ENCODE measurements at places on chromosomes 12 and 14.

DNA sequence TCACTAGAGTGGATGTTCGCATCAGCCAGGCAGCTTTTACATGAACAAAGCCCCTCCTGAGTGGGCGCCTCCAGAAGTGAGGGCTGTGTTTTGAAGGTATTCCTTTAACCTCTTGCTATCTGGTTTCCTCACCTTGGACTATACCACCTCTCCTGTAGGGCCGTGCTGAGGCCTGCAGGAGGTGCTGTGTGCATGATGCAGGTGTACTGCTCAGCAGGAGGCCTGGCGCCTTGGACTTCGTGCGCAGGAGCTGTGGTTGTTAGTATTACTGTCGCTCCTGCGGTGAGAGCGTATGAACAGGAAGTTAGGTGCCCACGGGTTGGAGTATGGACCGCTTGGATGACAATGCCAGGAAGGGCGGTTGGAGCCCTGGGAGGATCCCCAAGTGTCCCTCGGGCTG is 130.7 kb downstream of the TSPAN9 start:
- no peak for DNase-seq

GRCh38 chr14:79166171-79166570 is 996.0 kb downstream of the NRXN3 start:
- no peak for DNase-seq

- DNase-seq: no peak
These were observed 370.5 kb upstream of the PDE3A start for GRCh38 chr12:19997656-19998400.

- no peak for DNase-seq
These were observed at the start of gene STON2 for GRCh38 chr14:81400202-81400678. Gene STON2, minus strand, starts transcription at chr14:81400324. Its CDS starts 1,942 bp downstream, at chr14:81398382.

DNA sequence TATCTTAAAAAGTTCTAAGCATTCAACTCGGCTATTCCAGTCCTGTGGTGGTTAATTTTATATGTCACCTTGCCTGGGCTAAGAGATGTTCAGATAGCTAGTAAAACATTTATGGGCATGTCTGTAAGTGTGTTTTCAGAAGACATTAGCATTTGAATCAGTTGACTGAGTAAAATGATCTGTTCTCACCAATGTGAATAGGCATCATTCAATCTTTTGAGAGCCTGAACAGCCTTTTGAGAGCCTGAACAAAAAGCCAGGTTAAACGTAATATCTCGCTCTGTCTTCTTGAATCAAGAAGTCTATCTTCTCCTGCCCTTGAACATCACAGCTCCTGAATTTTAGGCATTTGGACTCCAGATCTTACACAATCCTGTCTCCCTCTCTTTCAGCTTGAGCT is 1266.1 kb downstream of the LRFN5 start:
- DNase-seq: no peak

DNA sequence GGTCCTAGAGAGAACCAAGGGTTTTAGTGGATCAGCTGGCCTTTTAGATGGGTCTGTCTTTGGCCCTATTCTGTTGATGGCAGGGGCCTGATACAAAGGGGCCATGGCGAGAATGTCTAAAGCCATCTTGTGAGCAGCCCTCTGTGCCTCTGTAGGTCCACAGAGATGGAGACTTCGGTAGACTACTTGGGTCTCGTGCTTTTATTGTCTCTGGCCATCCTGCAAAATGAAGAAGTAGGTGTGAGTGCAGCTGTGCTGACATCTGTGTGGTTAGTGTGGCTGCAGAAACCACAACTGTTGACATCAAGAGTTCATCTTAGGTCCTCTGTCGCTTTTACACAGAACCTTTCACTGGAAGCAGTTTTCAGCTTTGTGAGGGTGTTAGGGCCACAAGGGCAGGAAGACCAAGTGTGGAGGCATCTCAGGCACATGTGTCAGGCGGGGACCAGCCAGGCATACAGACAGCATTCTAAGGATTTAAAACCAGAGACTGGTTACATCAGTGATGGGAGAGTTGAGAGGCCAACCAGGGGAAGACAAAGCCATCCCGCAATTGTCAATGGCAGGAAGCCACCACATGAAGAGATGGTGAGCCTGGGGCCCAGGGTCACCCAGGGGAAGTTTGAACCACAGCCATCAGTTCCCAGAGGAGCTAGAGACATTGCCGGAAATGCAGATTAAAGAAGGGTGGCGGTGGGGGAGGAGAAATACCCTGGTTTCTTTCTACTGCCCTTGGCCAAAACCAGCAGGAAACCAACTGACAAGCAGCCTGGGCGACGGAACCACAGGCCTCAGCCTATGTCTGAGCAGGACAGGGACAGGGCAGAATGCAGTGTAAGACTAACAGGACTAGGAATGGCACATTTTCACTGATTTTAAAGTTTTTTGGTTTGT is 13.0 kb upstream of the TPCN1 start:
- peak; percentile 39 for DNase-seq

GRCh38 chr14:102565959-102566358 is 26.5 kb upstream of the RCOR1 start:
- DNase-seq: no peak

GRCh38 chr14:20775043-20775442 is 6.0 kb upstream of the RNASE6 start:
- DNase-seq: no peak

- no peak for DNase-seq
These were observed 14.5 kb downstream of the FBXL14 start for GRCh38 chr12:1579651-1580435.

GRCh38 chr14:85533023-85533860 is 3.3 kb downstream of the FLRT2 start:
- no peak for DNase-seq

DNA sequence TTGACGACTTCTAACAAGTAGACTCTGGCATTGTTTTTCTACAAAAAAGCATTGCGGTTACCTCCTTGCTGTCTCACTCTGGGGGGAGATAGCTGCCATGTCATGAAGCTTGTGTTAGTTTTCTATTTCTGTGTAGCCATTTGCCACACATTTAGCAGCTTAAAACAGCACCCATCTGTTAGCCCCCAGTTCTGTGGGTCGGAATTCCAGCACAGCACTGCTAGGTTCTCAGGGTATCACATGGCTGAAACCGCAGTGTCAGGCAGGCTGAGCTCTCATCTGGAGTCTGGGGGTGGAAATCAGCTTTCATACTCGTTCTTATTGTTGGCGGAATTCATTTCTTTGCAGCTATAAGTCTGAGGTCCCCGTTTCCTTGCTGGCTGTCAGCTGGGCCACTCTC is 19.9 kb upstream of the STXBP6 start:
- no peak for DNase-seq

GRCh38 chr12:42786400-42787148 is 197.0 kb upstream of the PRICKLE1 start:
- no peak for DNase-seq

DNA sequence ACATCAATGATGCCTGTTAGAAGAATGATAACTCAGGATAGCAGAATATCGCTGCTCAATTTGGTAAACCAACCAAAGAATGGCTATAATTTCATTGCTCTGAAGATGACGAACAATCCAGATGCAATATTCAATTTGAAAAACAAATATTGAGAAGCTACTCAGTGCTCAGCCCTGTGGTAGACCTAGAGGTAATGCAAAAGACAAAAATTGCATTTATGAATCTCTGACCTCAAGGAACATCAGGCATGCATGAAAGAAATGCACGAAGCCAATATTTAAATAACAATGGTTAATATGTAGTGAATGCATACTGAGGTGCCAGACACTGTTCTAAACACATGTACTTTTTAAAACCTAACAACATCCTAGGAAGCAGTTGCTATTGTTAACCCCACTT is 298.6 kb upstream of the TMTC1 start:
- no peak for DNase-seq

GRCh38 chr14:53412819-53413675 is 259.9 kb upstream of the DDHD1 start:
- no peak for DNase-seq

DNA sequence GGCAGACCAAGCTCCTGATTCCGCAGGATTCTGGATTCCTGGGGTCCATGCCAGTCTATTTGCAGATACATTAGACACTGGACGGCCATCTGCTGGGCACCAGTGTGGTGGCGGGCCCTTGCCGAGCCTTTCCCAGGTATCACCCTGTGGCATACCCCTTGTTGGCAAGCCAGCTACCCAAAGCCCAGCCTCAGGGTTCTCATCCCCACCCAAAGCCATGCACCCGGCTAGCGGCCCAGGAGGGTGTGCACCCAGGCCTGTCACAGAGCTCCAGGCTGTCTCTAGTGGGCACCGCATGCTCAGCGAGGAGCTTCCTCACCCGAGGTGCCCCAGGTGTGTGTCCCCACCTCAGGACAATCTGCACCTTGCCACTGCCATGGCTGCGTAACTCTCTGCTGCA is 13.7 kb downstream of the MMAB start:
- no peak for DNase-seq

GRCh38 chr12:7122811-7123769 is 5.6 kb downstream of the RBP5 start:
- DNase-seq: no peak

GRCh38 chr12:104724992-104725585 is 233.0 kb downstream of the SLC41A2 start:
- DNase-seq: no peak

DNA sequence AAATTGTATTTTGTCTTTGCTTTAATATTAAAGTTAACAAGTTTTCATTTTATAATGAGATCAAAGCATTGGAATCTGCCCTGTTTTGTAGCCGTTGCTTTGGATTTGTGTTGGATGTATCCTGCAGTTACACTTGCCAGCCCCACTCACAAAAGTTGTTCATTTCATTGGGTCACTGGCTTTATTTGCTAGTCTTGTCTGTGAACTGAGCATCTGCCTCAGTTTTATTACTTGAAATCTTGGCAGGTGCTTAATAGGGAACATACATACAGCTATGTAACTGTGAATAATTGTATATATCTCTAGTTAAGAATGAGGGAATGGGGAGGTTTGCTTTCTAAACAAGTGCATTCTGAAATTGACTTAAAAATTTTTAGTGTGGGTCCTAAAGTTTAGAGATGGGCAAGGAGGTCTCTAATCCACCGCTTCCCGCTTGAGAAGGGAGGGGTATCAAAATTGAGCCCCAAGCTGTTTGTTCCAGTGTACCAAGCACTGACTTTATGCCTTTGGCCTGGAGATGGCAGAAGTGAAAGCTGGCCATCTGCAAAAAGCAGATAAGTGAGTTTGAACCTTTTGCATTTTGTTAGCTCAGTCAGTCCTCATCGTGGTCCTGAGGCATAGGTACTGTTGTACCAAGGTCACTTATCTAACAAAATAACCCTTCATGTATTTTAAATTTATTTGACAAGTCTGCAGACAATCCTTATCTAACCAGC is 9.3 kb downstream of the EIF5 start:
- no peak for DNase-seq

- DNase-seq: peak; percentile 2
These were observed 966 bp downstream of the SINHCAF start for GRCh38 chr12:31324845-31325523.

DNA sequence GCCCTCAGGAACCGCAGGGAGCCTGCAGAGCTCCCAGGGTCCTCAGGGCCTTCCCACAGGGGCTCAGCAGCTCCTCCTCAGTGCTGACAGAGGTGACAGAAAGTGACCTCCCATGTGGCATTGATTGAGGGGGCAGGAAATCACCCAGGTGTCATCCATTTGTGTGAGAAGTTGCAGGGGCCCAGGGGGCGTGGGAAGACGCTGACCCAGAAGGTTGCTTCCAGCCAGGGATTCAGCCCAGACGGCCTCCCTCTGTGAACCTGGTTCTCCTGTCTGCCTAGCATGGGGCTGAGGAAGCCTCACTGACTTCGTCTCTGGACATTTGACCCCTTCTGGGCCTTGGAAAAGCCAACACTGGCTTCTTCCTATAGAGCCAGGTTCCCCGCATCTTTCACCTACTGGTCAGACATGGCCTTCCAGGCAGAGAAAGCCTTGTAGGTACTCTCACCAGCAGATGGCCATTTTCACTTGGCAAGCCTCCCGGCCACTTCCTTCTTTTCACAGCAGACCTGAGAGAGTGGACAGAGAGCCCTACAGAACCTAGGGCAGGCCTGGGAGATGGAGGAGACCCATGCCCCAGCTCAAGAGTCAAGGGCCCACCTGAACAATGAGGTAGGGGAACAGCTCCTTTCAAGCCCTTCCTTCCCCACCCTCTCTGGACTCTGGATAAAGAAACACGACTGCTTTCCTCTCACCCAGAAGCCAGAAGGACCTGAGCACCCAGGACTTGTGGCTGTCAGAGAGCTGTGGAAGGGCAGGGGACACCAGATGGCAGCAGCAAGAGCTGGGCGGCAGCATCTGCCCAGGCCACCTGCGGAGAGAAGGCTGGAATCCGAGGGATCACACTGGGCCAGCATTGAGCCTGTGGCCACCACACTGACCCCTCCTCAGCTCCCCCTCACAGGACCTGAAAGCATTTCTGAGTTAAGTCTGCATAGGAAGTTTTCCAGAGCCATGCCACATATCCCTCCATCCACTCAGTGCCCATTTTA is 377.8 kb downstream of the DPF3 start:
- DNase-seq: no peak

GRCh38 chr14:22040781-22041125 is 367.1 kb upstream of the OR4E1 start:
- no peak for DNase-seq

DNA sequence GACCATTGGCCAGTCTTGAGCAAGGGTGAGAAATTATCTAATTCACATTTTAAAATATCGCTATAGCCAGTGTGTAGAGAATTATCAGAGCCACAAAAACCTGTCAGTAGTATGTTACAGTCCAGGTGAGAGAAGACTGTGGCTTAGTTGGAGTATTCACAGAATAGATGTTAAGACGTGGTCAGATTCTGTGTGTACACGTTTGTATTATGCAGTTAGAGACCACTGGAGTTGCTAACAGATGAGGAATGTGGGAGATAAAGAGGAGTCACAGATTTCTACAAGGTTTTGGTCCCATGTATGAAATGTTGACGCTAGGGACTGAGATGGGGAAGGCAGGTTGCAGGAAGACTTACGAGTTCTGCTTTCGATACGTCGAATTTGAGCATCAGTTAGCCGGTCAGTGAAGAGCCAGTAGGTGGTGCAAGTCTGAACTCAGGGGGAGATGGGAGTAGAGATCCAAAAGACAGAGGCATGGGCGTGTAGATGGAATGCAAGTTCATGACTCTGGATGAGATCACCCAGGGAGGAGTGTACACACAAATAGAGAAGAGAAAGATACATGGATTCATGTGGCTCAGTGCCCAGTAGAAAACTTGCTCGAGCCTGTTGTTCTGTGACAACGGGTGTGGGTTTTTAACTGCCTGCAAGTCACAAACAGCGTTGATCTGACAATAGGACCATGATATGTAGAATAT is 114.8 kb upstream of the FLRT2 start:
- no peak for DNase-seq
